ENCODE measurements at places on chromosomes 3 and 15. TPM values are rescaled to one million over a fixed set of nuclear protein-coding genes. Genes with fewer than 3 reads are reported as not detected.
A peak's percentile ranks its signal among the peaks of the same experiment; 100 is the strongest.

DNA sequence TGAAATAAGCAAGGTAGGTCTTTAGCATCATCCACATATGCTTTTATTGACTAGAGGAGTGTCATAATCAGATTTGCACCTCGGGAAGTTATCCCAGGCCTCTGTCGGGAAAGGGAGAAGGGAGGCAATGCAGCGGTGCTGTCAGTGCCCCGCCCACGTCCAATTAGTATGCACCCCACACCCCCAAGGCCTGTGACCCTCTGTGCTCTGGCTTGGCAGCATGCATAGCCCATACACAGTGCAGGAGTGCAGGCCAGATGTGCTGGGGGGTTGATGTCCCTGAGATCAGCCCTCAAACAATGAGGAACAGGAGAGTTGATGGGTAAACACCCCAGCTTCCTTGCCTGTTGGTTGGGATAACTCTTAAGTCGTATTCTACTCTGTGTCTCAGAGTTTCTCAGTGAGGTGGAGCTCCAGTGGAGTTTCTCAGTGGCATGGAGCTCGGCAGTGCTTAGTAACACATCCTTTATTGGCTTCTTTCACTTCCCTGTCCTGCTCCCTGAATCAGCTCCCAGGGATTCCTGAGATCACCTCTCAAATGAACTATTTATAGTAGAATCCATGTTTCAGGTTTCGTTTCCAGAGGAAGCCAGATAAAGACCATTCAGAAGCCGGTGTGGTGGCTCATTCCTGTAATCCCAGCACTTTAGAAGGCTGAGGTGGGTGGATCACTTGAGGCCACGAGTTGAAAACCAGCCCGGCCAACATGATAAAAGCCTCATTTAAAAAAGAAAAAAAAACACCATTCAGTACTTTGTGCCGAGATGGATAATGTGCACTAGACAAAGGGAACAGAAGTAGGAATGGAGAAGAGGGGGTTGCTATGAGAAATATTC is 26.7 kb upstream of the NDUFB4 start:
- DNase-seq: no peak

DNA sequence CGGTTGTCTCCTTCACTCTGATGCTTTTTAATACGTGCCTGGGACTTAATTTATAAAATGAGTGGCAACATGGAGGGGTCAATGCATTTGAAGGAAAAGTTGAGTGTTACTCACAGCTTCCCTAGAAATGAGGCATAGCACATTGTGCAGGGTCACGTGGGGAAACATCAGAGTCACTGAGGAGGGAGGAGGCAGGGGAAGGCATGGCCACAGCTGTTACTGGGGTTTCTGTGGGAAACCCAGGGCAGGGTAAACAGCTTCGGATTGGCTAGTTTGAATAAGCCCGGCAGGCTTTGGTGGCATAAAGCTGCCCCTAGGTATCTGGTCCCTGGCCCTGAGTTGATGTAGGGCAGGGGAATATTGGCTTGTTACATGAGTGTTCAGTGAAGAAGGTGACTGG is 98.9 kb upstream of the ST8SIA2 start:
- peak; percentile 52 for DNase-seq

DNA sequence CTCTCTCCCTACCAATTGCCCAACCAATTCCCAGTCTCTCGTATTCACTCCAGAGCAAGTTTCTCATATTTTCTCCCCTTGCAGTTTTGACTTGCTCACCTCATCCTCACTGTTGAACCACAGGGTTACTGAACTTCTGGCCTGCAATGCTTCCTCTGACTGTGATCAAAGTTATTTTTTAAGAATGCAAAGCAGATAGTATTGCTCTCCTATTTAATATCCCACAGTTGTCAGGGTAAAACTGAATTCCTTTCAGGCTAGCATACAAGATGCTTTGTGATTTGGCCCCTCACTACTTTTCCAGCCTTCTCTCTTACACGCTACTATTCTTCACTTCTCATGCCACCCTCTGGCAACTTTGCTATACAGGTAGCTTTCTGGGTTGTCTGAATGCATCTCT is 80.9 kb downstream of the LRRFIP2 start:
- no peak for DNase-seq

DNA sequence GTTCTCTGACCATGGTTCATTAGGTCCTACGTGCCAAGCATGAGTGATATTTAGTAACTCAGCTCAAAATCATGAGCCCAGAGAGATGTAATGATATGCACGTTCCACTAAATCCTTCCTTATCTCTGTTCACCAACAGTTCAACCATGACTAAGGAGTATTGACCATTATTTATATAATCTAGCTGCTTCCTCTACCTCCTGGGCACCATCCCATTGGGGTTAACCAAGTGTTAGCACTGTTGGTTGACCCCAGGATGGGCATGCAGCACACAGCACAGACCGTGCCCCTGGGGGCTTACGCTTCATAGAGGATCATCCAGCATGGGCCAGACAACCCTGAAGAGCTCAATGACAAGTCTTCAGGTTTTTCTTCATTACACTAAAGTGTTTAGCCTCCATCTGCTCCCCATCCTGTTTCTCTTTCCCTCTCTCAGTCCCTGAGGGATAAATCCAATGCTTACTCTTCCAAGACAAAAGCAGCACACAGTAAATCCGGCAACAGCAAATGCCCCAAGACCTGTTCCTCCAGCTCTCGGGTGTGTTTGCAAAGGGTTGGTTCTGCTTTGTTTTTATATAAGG is 10.4 kb downstream of the FAM174B start:
- DNase-seq: no peak

ACOX2 gene
- 2.4 TPM for total RNA-seq

DNA sequence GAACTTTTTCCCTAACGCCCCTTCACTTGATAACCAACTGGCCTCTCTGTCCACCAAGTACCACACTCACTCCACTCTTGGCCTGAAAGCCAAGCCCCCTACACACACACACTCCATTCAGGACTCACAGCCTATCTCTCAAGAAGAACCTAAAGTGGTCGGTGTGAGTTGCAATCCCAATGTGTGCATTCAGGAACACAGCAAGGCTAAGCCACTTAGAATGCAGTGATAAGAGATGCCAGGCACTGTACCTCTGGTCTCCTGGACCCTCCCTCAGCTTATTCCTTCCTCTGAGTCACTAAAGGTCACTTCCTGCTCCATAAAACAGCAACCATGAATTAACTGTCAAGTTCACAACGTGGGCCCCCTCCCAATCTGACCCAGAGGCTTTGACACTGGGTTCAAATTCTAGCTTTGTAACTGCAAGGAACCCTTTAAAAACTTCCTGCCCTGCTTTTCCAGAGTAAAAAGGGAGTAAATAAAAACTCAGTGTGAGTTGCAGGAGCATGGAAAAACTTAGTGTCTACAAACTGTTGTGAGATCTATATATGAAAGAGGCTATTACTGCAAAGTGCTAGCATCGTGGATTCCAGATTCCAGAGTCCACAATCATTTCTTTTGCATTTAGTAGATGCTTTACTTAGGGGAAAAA is 17.6 kb upstream of the KCNMB3 start:
- DNase-seq: no peak

GRCh38 chr15:61736790-61737189 is 323.5 kb downstream of the VPS13C start:
- DNase-seq: no peak

TNNC1 gene
- 8.2 TPM for total RNA-seq

Data from LHCN-M2 (cell line).